ENCODE measurements at places on chromosomes 13 and 19.

GRCh38 chr13:28529836-28530235 is 34.9 kb upstream of the FLT1 start:
- no peak for DNase-seq

- no peak for DNase-seq
Measured at GRCh38 chr19:48182434-48182833, 12.0 kb downstream of the ZSWIM9 start.

GRCh38 chr13:40197936-40198595 is 468.4 kb downstream of the FOXO1 start:
- no peak for DNase-seq

DNA sequence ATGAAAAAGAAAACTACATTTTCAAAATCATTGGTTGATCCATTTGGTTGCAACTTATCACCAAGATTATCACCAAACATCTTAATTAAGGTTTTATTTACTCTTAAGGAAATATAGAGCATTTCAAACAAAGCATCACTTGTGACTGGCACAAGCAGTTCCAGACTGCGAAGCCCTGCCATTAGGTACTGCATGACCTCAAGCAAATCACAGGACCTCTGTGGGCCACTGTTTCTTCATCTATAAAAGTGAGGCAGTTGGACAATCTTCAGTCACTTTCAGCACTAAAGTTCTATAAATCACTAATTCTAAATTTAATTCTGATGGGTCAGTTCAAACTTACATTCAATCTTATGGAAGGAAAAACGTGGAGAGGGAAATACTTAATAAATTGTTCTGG is 2.0 kb downstream of the ELF1 start:
- DNase-seq = no peak

- DNase-seq = no peak
Measured at GRCh38 chr19:47111006-47111621, 2.5 kb downstream of the ZC3H4 start.

- DNase-seq = no peak
Measured at GRCh38 chr19:31717269-31717923, 368.2 kb upstream of the TSHZ3 start.

DNA sequence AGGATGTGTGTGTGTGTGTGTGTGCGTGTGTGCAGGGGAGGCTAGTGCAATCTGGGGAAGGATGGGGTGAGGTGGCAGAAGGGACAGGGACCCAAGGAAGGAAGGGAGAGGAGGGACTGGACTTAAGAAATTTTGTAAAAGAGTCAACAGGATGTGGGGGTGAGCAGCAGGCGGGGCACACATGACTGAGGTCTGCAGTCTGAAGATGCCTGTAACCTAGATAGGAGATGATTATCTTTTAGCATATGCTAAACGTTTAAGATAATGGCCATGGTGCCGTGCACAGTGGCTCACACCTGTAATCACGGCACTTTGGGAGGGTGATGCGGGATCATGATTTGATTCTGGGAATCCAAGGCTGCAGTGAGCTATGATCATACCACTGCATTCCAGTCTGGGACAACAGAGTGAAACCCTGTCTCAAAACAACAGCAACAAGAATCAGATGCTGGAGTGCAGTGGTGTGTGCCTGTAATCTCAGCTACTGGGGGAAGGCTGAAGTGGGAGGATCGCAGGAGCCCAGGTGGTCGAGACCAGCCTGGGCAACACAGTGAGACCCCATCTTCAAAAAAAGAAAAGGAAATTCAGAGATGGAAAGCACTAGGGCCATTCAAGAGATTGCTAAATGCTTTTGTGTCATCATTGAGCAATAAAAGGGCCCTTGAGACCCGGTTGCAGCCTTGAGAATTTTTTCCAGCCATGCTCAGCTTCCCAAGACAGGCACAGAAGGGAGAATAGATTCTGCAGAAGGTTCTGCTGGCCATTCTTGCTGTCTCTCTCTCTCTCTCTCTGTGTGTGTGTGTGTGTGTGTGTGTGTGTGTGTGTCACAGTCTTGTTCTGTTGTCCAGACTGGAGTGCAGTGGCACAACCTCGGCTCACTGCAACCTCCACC is 3.8 kb upstream of the ZNF414 start:
- DNase-seq = no peak

DNA sequence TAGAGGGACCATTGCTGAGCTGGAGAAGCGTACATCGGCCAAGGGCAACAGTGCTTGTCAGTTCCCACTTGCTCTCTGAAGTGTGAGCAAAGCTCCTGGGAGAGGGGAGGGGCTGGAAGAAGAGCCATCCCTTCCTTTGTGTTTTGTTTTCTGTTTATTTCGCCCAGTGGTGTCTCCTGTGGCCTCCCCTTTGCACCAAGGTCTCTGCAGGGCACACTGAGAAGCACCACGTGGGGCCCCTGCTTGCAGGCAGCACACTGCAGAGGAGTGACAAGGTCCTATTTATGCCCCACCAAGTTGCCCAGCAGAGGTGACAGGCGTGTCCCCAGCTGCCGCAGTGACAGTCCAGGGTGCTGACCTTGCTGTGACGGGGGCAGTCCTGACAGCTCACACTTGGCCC is 24.0 kb downstream of the GRIN2D start:
- no peak for DNase-seq

- DNase-seq = no peak
Measured at GRCh38 chr13:97879646-97880310, 73.7 kb upstream of the IPO5 start.

GRCh38 chr19:55308281-55308680 is 16.9 kb downstream of the TMEM150B start:
- DNase-seq = no peak

- DNase-seq = no peak
Measured at GRCh38 chr19:18466354-18466753, 28.4 kb upstream of the ISYNA1 start.

- no peak for DNase-seq
Measured at GRCh38 chr19:40704491-40705361, 12.0 kb downstream of the COQ8B start.

GRCh38 chr13:40155201-40155600 is 499.7 kb downstream of the COG6 start:
- no peak for DNase-seq

- peak; percentile 90 for DNase-seq
Measured at GRCh38 chr19:50817941-50818858, 5.4 kb downstream of the KLK1 start.

DNA sequence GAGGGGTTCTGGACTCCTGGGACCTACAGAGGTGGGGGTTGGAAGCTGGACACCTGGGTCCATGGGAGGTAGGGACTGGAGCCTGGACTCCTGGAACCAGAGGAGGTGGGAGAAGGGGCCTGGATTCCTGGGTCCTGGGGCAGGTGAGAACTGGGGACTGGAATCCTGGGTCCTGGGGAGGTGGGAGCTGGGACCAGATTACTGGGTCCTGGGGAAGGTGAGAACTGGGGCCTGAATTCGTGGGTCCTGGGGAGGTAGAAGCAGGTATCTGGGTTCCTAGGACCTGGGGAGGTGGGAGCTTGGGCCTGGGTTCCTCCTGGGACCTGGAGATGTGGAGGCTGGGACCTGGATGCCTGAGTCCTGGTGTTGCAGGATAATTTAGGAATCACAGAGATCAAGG is 653 bp downstream of the CLEC4M start:
- no peak for DNase-seq

DNA sequence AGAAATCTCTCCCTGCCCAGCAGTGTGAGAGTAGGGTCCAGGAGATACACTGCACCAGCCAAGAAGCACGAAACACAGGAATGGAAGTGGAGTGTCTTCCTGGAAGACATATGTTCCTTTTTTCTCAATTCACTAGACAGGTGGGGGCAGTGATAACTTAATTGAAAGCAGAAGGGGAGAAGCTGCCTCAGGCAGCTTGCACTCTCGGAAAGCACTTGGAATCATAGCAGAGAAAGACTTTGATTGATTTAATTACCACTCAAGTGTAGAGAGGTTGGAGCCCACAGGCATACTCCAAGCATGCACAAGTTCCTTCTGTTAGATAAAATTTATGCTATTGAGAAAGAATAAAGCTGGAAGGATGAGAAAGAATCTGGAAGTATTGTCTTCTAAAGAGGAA is 249.4 kb downstream of the SLITRK6 start:
- no peak for DNase-seq

DNA sequence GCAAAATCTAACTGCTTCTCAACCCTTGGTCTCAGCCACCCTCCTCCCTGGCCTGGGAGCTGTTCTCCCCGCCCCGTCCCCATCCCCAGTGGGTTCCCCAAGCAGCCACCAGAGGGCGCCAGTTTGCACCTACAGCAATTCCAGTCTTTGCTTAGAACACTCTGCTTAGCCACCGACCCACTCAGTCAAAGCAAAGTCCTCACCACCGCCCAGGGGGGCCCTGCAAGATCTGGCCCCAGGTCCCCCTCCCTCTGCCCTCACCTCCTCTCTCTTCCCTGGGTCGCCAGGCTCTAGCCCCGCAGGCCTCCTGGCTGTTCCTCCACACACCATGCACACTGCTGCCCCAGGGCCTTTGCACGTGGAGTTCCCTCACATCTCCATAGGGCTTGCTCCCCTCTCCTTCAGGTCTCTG is 12.4 kb downstream of the TMEM143 start:
- peak; percentile 82 for DNase-seq

DNA sequence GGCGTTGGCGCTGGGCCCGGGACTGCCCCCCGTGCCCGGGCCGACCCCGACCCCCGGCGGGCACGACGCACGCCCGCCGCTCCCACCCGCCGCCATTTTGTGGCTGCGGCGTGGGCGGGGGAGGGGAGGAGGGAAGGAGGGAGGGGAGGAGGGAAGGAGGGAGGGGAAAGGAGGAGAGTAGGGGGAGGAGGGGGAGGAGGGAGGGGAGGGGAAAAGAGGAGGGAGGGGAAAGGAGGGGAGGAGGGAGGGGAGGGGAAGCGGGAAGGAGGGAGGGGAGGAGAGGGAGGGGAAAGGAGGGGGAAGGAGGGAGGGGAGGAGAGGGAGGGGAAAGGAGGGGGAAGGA is at the start of gene BTBD2:
Gene BTBD2 (minus strand): TSS at position 107 of the 343 bp plus-strand sequence. CDS start 11 bp downstream, at position 96.
- no peak for DNase-seq

- no peak for DNase-seq
Measured at GRCh38 chr13:61531383-61532065, 115.9 kb upstream of the PCDH20 start.

- peak; percentile 12 for DNase-seq
Measured at GRCh38 chr13:39684531-39685137, 29.2 kb downstream of the COG6 start.

- DNase-seq = no peak
Measured at GRCh38 chr13:81568824-81569223, 1227.9 kb upstream of the SPRY2 start.

DNA sequence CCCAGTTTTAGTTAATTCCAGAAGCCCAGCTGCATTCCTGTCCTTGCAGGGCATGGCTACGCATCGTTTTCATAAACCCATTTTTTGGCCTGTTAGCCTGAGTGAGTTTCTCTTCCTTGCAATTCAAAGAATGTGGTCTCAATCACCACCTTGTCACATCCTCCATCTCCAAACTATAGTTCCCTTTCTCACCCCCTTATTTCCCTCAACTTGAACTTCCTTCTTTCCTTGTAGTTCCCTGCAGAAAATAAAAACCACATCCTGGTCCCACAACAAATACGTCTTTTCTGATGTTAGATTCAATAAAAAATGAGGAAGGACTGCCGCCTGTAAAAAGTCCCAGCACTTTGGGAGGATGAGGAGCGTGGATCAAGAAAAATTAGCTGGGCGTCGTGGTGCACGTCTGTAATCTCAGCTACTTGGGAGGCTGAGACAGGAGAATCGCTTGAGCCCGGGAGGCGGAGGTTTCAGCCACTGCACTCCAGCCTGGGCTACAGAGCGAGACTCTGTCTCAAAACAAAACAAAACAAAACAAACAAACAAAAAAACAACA is 13.2 kb downstream of the ADGRE3 start:
- DNase-seq = no peak

DNA sequence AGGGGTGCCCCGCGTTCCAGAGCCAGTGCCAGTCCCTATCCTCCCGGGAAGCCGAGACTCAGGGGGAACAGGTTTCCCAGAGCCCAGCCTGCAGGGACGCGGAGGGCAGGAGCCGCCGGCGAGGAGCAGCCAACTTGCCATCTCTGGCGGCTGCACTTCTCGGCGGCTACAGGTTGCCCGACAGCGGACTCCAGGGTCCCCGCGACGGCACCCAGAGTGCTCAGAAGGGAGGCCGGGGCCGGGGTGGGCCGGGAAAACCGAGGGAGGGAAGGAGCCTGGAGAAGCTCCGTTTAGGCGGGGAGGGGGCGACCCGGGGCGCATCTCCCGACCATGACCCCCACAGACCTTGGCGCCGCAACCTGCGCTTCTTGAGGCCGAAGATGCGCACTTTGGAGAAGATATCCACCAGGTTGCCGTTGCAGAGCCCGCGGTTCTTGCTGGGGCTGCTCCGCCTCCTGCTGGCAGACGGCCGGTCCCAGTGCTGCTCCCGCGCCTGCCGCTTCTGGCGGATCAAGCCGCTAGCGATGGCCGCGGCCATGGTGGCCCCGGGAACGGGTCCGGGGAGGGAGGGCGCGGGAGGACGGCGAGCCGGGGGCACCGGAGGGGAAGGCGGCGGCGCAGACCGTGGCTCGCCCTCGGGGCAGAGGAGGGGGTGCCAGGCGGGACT is 463.8 kb downstream of the ITGBL1 start:
- peak; percentile 17 for DNase-seq

DNA sequence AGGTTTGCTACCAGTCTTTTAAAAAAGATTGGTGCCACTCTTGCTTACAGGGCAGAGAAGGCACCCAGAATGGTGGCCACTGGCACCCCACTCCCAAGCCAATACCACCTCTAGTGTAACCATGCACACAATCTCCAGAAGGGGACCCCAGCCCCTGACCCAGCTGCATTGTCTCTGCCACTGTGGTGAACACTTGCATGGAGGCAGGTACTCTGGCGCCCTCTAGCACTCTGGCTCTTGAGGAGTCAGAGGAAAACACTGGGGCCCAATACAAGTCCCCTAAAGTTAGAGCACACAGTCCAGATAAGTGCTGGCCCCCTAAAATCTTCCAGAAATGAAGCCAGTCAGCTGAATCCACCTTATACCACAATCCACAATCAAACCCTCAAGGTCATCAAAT is 6.0 kb downstream of the ERVV-1 start:
- DNase-seq = no peak

GRCh38 chr19:13913352-13913751 is 7.4 kb downstream of the CC2D1A start:
- no peak for DNase-seq

- no peak for DNase-seq
Measured at GRCh38 chr13:112454648-112455334, 78.6 kb downstream of the SPACA7 start.

- no peak for DNase-seq
Measured at GRCh38 chr13:81664872-81665271, 1323.9 kb upstream of the SPRY2 start.

DNA sequence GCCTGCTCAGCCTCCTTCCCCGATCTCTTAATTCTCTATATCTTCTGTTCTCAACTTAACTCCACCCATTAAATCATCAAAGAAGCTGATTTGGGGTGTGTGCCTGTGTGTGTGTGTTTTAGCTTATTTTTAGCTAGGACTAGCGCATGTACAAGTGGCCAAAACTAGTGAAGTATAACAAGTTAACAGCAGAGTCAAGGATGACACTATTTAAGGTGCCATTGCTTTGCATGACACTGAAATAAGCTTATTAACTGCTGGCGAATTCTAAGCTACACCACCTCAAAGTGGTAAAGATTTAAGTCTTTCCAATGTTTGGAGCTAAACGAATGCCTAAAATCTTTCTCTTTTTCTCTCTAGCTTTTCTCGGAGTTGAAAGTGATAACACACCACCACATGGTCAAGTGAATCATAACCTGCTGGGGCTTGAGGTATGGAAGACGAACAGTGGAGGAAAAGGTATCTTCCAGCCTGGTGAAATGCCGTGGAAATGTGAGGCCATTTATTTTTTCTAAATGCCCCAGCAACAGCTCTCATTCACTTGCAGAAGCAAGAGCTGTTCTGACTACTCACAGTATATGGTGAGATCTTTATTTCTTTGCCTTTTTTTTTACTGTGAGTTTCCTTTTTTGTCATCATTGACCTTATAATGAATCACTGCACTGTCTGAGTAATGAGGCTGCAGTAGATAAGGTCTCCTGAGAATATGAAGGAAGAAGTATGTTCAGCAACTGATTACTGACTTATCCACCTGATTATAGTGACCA is 570.3 kb downstream of the PCDH9 start:
- DNase-seq = no peak

All from GM13977 (cell line).